ENCODE measurements at places on chromosomes 4 and X.
A peak's percentile ranks its signal among the peaks of the same experiment; 100 is the strongest.

GRCh38 chrX:69387567-69388487 is 116.3 kb upstream of the NALF2 start:
- peak; percentile 30 for DNase-seq

DNA sequence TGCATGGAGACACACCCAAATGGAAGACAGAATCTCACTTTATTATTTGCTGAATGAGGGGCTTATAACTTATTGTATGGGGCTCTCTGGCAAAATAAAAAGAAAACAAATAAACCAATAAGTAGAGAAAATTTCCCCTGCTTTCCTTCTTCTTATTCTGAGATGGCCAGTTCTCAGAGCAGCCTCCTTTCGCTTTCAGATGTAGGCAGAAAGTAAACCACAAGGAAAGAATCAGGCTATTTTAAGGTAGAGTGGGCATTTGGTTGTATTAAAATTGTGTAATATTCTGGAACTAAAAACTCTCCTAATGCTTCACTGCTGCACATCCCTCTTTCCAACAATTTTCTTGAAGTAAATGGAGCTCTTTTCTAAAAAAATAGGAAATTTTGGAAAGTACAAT is 241.8 kb downstream of the GALNTL6 start:
- DNase-seq: no peak

DNA sequence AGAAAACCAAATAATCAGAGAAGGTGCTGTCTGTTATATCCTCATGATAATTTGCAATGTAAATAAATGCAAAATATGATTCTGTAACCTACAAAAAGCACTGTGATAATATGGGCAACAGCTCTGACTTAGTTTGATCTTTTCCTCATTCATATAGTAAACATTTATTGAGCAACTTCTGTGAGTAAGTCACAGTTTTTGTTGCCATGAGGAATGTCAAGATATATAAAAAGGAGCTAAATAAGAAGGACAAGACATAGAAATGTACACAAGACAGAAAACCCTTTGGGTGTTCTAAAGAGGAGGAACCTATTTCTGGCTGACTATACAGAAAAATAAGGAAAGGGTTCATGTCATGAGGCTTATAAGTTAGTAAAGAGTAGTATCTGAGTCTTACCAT is 44.3 kb downstream of the ARSJ start:
- DNase-seq: no peak

DNA sequence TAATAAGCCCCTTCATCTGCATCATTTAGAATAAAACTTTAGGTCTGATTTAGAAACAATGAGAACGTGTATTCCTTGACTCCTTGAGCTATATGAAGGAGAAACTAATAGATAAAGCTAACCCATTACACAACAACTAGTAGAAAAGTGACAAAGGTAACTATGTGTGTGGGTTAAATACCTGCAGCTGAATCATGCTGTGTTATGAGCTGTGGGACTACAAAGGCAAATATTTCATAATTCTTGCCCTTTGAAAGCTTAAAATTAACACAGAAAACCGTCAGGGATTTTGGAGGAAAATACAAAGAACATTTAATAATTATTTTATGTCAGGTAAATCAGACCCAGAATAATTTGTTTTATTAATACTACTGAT is 898 bp upstream of the NDP start:
- no peak for DNase-seq

GRCh38 chrX:19568422-19568821 is 53.1 kb upstream of the MAP3K15 start:
- DNase-seq: no peak

DNA sequence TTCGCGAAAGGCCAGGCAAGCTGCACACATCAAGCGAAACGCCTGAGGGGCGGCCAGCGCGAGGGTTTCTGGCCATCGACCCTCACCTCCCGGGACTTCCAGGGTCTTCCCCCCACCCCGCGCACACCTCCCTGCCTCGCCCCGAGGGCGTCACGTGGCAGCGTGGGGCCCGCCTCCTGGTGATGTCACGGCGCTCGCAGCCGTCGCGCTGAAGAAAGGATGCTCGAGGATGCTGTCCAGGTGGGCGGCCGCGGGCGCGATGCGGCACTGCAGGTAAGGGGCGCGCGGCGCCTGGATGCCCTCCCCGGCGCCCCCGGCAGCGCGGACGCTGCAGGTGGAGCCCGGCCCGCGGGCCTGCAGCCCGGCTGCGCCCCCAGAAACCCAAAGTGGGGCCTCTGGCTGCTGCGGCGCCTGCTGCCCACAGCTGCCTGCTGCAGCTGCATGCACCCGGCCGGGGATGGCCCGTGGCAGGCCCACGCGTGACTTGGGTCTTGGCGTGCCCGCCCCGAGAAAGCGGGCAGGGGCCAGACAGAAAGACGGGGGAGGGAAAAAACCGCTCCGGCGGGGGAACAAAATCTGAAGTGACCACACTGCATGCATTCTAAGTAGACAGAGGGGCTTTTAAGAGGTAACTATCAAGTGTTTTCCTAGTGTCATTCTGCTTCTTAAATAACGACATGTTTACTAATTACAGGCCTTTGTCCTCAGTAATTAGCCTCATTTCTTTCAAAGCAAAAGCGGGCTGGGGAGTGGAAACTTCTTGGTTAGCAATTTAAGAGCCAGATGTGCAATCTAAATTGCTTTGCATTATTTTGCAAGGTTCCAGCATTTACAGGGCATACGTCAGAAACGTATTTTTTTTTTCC is 1.7 kb downstream of the CLCN4 start:
- DNase-seq: no peak

DNA sequence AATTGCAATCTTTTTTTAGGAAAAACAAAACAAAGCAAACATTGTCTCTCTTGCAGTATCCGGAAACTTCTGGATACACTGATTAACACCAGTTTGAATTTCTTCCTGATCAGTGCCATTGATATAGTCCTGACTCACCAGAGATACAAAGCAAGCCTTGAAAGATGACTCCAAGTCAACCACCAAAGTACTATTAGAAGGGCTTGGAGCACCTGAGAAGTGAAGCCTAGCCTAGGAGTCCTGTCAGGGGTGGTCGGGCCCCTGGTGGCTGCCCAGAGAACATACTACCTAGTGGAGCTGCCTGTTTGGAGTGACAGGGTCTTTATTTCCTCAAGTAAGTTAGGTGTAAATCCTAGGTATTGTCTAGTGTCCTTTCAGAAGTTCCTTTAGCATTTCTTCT is 593.2 kb downstream of the ZNF674 start:
- no peak for DNase-seq

- DNase-seq: peak; percentile 36
These were observed 169.8 kb downstream of the BTC start for GRCh38 chr4:74624351-74625151.

GRCh38 chr4:6633091-6633906 is 7.2 kb upstream of the MRFAP1 start:
- peak; percentile 92 for DNase-seq

DNA sequence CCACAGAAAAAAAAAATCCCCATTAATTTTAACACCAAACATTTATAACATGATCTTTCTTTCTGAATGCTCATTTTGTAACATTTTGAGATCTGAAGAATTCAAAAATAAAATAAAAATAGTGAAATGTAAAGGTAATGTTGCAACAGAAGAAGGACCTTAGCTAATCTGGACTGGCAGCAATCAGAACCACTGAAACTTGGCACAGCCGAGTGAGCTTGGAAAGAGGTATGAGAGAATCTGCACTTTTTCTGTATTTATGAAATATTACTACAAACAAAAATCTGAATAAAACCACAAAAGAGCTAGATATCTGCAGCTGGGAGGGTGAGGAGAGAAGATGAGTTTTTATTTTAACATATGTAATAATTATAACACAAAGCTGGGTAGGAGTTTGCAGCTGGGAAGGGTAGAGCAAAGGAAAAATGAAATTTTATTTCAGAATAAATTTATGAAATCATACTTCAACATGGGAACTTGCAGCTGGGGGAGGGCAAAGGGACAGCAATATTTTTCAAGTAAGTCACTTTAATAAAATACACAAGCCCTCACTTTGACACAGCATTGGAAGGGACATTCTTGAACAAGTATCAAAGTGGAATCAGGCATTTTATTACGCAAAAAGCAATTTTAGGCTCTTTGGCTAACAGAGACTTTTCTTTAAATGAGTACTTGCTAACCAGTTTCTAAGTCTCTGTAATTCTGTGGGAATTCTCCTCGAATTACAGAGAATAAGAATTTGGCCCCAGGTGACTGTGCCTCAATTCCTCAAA is 26.7 kb downstream of the DKK2 start:
- DNase-seq: no peak

- DNase-seq: no peak
These were observed 361.4 kb downstream of the CBLL2 start for GRCh38 chrX:22634083-22634482.

- no peak for DNase-seq
These were observed 95.7 kb downstream of the ANTXR2 start for GRCh38 chr4:79977131-79977840.

All from HL-60 (cell line).